ENCODE measurements at places on chromosomes 16 and 17.

GRCh38 chr16:71867939-71868338 is 16.0 kb downstream of the ZNF821 start:
- DNase-seq: no peak

GRCh38 chr17:546456-546855 is 168.2 kb downstream of the VPS53 start:
- DNase-seq: no peak

- no peak for DNase-seq
Observed at GRCh38 chr16:15876503-15876902, 11.9 kb downstream of the CEP20 start.

- DNase-seq: peak; percentile 41
Observed at GRCh38 chr17:81223762-81224130, 981 bp upstream of the CEP131 start.

DNA sequence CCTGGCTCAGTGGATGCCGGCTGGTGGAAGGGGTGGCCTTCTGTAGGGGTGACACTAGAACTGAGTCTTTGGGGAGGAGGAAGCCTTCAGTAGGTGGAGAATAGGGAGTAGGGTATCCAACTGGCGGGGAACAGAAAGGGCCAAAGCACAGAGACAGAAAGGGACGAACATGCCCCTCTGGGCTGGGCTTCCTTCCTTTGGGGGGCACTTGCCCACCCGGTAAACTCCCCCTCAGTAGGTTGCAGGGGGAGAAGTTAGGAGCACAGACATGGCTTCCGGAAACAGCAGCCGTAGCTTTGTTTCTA is 774 bp downstream of the ENGASE start:
- DNase-seq: no peak

DNA sequence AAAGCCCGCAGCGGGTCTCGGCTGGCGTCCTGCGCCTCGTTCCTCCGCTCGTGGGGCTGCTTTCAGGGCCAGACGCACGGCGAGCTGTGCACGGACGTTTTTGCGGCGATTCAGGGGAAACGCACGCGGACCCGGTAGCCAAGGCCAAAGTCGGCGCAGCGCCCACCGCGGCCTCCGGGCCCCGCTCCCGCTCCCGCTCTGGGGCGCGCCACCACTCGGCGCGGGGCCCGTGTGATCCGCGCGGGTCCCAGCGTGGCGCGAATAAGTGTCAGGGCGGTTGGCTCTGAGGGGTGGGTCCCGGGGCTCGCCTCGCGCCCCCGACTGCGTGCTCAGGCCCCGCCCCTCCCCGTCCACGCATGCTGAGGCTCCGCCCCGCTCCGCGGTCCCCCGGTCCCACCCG is 694 bp upstream of the TBCD start:
- no peak for DNase-seq

DNA sequence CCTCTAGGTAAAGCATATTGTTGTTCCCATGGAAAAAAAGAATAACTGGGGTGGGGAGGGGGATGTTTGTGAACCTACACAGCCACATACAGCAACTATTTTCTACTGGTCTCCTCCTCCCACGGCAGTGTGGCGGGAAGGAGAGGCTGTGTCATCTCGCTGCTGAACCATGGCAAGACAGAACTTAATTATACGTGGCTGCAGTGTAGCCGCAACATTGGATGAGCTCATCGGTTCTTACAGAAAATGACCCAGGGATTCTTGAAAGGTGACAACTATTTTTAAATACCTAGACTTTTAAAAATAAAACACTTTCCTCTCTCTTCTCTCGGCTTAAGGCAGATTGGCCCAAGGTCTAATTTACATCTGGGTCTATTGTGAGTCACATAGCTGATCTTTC is 19.8 kb upstream of the TEKT3 start:
- DNase-seq: no peak

DNA sequence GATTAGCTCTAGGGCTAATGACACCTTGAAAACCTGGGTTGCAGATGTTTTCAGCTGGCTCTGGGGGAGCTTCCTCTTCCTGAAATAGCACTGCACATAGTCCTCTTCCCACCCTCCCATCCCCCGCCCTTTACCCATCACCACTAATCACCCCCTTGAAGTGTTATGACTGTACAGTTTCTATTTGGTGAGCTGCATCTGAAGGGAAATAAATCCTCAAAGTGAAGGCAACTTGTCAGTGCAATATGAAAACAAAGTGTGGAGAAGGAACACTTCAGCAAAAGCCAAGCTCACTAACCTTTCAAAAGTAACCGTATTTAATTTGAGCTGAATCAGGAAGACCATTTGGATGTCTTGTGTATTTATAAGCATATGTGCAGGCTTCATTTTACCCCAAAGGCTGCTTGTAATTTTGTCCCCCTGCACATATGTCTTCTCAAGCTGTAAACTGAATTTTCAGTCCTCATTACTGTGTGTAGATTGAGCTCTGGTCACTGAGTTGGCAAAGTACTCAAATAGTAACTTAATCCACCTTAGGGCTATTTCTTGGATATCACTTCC is 44.1 kb upstream of the CA10 start:
- DNase-seq: no peak

DNA sequence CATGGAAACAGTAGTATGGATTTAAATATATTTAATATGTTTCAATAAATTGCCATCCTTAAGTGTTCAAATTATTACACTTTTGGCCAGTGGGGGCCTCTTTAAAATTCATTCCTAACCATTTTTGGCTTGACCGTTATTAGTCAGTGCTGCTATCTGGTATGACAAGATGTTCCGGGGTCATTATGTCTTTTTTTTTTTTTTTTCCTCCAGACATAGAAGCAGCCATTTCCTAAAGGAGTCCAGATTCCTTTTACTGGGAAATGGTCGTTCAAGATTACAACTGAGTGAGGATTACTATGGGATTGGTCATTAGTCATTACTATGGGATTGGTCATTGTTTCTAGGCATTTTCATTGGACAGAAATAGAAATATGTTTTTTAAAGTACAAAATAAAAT is 53.4 kb downstream of the NF1 start:
- no peak for DNase-seq

DNA sequence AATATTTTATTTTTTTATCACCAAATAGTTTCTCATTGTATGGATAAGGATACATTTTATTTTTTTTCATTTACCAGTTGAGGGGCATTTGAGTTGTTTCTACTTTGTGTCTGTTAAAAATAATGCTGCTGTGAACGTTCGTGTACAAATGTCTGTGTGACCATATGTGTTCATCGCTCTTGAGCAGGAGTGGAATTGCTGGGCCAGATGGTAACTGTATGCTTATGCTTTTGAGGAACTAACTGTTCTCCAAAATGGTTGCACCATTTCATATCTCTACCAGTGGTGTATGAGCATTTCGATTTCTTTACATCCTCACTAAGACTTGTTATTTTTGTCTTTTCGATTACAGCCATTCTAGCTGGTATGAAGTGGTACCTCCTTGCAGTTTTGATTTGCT is 212.5 kb upstream of the N4BP1 start:
- DNase-seq: no peak

GRCh38 chr17:1412185-1413110 is 12.4 kb upstream of the YWHAE start:
- DNase-seq: no peak

DNA sequence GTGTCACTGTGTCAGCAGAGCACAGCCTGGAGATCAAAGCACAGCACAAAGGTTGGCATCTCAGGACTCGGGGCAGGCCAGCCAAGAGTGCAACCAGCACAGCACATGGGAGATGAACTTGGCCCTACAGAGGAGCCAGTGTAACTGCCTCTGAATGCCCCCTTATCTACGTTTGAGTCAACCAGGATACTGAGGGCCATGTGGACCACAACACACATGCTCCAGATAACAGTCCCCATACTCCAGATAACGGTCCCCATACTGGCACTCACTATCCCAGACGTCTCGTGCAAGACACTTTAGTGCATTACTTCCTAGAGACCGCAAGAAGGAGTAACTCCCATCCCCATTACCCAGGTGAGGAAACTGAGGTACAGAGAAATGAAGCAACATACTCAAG is 88.2 kb downstream of the XYLT1 start:
- DNase-seq: no peak

DNA sequence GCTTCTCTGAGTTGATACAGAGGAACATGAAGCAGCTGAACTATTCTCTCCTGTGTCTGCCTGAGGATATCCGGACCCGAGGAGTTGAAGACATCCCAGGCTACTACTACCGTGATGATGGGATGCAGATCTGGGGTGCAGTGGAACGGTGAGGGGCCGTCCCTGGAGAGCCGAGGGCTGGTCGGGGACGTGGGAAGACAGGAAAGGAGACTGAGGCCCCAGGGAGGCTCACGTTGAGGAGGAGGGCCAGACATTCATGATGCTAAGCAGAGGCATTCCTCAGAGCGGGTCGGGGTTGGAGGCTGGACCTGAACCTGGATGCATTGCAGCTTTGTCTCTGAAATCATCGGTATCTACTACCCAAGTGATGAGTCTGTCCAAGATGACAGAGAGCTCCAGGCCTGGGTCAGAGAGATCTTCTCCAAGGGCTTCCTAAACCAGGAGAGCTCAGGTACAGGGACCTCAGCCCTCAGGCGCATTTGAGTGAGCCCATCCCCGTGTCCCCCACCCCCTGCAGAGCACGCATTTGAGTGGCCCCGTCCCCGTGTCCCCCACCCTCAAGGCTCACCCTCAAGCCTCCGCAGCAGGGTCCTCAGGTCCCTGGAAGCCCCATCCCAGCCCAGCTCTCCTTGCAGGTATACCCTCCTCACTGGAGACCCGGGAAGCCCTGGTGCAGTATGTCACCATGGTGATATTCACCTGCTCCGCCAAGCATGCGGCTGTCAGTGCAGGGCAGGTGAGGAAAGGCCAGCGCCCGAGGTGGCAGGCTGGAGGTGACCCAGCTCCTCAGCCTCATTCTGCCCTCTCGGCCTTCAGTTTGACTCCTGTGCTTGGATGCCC is 8.3 kb downstream of the ALOX15B start:
- DNase-seq: no peak

GRCh38 chr16:55502801-55503366 is 6.0 kb upstream of the LPCAT2 start:
- peak; percentile 96 for DNase-seq

DNA sequence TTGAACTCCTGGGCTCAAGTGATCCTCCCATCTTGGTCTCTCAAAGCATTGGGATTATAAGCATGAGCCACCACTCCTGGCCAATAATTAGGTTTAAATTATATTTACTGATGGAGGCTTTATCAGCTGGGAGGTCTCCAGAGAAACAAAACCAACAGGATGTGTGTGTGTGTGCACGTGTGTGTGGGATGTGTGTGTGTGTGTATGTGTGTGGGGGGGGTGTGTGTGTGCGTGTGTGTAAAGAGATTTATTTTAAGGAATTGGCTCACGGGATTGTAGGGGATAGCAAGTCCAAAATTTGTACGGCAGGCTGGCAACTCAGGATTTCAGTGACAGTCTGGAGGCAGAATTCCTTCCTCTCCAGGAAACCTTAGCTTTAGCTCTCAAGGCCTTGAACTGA is 4.6 kb downstream of the MMP25 start:
- DNase-seq: no peak

DNA sequence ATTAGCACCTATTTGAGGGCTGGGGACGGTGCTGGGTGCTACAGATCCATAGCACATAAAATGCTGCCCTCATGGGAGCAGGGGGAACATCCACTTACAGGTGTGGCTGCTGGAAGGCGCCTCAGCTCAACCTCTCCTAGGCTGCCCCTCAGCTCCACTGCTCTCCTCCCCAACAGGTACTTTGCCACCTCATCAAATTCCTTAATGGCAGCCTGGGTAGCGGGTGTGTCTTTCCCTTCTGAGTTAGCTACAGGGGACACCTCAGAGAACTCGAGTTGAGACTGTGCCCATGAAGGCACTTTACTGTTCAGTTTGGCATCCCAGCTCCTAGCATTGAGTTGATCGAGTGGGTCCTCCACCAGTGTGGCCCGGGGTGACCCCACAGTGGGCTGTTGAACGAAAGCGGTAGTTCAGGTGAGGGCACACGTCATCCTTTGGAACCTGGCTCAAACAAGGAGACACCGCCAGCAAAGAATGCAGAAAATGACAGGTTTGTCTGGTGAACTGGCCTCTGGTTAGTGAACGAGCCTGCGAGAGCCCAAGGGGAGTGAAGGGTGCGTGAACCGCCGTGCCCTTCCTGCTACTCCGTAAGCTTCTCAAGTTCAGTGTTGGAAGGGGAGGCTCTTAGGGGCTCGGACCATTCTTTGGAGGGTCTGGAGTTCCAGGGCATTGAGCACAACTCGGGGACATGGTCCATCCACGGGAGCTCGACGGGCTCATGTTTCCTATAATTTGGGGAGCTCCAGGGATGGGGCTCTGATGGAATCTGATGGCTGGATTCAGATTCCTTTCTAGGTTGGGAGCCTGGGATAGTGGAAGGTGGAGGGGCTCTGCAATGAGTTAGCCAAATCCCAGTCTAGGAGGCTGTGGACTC is 3.5 kb upstream of the CMIP start:
- no peak for DNase-seq

- peak; percentile 38 for DNase-seq
Observed at GRCh38 chr16:49441366-49441780, 67.8 kb downstream of the C16orf78 start.

DNA sequence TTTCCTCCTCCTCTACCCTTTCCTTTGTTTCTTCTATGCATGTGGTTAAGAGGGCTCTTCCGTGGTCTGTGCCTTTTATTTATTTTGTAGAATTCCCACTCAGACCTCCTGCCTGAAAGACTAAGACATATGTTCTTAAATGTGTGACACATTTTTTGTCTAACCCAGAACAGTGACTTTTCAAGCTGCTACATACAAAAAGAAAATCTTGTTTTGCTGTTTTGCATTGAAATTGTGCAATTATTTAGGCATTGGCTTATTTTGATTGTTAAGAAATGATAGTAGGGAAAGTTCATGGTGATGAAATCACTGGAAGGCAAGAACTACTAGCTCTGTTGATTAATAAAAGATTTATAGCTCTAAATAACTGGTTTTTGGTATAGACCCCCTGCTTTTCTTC is 76.8 kb downstream of the TUBD1 start:
- no peak for DNase-seq

- DNase-seq: peak; percentile 50
Observed at GRCh38 chr16:87382023-87382785, 1.4 kb downstream of the FBXO31 start.

DNA sequence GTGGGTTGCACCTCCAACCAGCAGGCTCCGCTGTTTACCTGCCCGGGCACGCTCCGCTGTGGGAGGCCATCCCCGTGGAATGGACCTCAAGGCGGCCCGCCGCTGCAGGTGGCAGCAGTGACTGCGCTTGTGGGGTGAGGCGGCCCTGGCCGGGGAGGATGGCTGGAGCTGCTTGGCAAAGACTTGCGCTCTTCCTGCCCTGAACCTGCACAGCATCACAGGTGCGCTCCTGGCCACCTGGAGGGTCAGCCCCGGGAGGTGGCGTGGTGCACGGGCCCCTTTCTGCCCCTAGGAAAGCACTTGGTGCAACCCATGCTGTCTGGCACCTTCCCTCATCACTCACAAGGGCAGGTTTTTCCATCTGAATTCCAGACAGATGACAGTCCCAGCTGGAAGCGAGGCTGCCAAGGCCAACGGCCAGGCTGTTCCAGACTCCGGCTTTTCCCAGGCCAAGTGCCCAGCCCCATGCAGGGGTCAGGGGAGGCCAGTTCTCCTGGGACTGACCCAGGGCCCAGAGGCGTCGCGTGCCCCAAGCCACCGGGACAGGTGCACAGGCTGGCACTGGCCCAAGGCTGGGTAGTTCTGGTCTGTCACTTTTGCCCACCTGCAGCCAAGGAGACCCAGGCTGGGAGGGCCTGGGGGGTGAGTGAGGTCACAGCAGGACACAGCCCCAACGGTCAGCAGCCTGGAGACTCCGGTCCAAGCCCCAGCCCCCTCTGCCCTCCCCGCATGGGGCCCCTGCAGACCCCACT is 13.3 kb downstream of the UTS2R start:
- DNase-seq: no peak

GRCh38 chr16:17845031-17845430 is 374.3 kb upstream of the XYLT1 start:
- no peak for DNase-seq
